T-helper 17 cell (primary cell): ENCODE measurements at places on chromosomes 7 and 10. TPM values are rescaled to one million over a fixed set of nuclear protein-coding genes. Genes with fewer than 3 reads are reported as not detected.

- H3K36me3 ChIP-seq: no peaks in the 10 kb centered on the region
- no peaks in the 10 kb centered on the region for H3K4me1 ChIP-seq
- DNase-seq: no peak
- H3K4me3 ChIP-seq: no peak overlapping the region
- H3K27ac ChIP-seq: no peak overlapping the region
Observed at GRCh38 chr10:111435871-111436270, 359.0 kb downstream of the ADRA2A start.

DNA sequence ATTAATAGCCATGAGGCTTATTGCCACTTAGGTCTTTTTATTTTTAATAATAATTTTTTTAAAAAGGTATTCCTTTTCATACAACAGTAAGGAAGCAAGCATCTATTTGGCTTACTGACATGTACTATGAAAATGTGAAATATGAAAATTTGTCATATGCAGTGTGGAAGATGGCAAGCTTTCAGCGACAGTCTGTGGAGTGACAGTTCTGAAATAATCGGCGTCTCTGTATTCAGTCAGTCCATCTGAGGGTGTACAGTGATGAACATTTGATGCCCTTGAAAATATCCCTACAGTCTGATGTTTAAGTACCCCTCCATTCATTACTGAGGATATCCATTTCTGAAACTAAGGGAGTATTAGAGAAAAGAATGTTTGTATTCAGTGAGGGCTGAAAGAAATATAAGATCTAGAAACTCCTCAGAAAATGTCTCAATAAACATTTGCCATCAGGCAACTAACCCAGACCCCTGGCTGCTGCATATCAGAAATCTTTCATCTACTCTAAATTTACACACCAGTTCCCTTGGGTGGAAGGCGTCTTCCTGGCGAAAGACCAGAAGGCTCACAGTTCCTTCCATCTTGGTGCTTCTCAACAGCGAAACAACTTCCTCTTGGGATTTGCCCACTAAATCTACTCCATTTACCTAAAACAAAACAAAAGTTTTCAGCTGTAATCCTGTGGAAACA is 440.6 kb downstream of the PARD3 start:
- peaks cover 13% of the 10 kb centered on the region for H3K27me3 ChIP-seq
- no peaks in the 10 kb centered on the region for H3K36me3 ChIP-seq
- no peak overlapping the region for H3K27ac ChIP-seq
- H3K4me3 ChIP-seq: no peak overlapping the region
- DNase-seq: no peak

The NPFFR1 gene
- not detected for total RNA-seq

- DNase-seq: no peak
- peaks cover 16% of the 10 kb centered on the region for H3K4me1 ChIP-seq
- H3K4me3 ChIP-seq: no peak overlapping the region
- peaks cover 19% of the 10 kb centered on the region for H3K36me3 ChIP-seq
- H3K27ac ChIP-seq: no peak overlapping the region
Observed at GRCh38 chr10:1120801-1121211, 64.6 kb downstream of the WDR37 start.

GRCh38 chr7:130292682-130293257 is at the start of gene CPA4:
CPA4 (plus strand) TSS chr7:130293161; CDS start chr7:130293181, 20 bp downstream.
- DNase-seq: no peak
- no peak within 1 kb of the TSS for H3K4me3 ChIP-seq
- peaks cover 2% of the 10 kb centered on the region for H3K4me1 ChIP-seq
- H3K36me3 ChIP-seq: no peaks in the 10 kb centered on the region

GRCh38 chr10:94416896-94417295 is 14.6 kb downstream of the TBC1D12 start:
- H3K27me3 ChIP-seq: peaks cover 34% of the 10 kb centered on the region
- H3K4me3 ChIP-seq: no peak overlapping the region
- DNase-seq: no peak
- H3K4me1 ChIP-seq: no peaks in the 10 kb centered on the region

- H3K4me3 ChIP-seq: no peak overlapping the region
- no peak for DNase-seq
- H3K4me1 ChIP-seq: no peaks in the 10 kb centered on the region
- H3K36me3 ChIP-seq: no peaks in the 10 kb centered on the region
- no peak overlapping the region for H3K27ac ChIP-seq
Observed at GRCh38 chr10:44715136-44715535, 196.0 kb upstream of the TMEM72 start.

GRCh38 chr7:87370660-87371180 is 25.3 kb downstream of the CROT start:
- no peak overlapping the region for H3K27ac ChIP-seq
- no peak for DNase-seq
- no peaks in the 10 kb centered on the region for H3K27me3 ChIP-seq

- H3K27ac ChIP-seq: no peak overlapping the region
- peaks cover 9% of the 10 kb centered on the region for H3K36me3 ChIP-seq
- DNase-seq: no peak
- H3K27me3 ChIP-seq: peaks cover 54% of the 10 kb centered on the region
- H3K4me1 ChIP-seq: peaks cover 3% of the 10 kb centered on the region
Observed at GRCh38 chr10:62554632-62555199, 180.5 kb downstream of the ZNF365 start.

The RAB19 gene
- total RNA-seq: 2.1 TPM

The CYP3A7 gene
- total RNA-seq: not detected

The CDK14 gene
- total RNA-seq: 1.7 TPM

- peaks cover 20% of the 10 kb centered on the region for H3K4me1 ChIP-seq
- peak overlapping the region; percentile 6 for H3K27ac ChIP-seq
- no peaks in the 10 kb centered on the region for H3K27me3 ChIP-seq
- no peak overlapping the region for H3K4me3 ChIP-seq
- no peak for DNase-seq
Observed at GRCh38 chr10:50565301-50566083, 58.3 kb downstream of the SGMS1 start.

The MOGAT3 gene
- total RNA-seq: not detected

DNA sequence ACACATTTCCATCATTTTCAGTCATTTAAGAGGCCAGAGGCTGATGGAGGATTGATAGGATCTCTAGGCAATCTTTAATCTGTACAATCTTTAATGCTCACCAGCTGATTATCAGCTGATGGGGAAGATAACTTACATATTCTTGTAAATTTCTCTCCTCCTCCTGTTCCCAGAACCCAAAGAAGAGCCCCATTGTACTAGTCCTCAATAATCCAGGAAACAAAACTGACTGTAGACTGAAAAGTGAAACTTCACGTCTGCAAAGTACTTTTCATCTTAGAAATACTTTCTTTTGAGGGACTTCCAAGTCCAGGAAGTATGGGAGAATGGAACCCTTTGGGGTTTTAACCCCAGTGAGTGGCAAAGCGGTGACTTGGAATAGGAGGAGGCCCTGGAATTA is 283.3 kb downstream of the FRMD4A start:
- no peak for DNase-seq
- H3K4me1 ChIP-seq: no peaks in the 10 kb centered on the region
- no peaks in the 10 kb centered on the region for H3K36me3 ChIP-seq
- H3K27ac ChIP-seq: no peak overlapping the region

- DNase-seq: no peak
- peaks cover 72% of the 10 kb centered on the region for H3K4me1 ChIP-seq
- H3K27me3 ChIP-seq: no peaks in the 10 kb centered on the region
- peak overlapping the region; percentile 76 for H3K4me3 ChIP-seq
Observed at GRCh38 chr7:44625526-44626471, 19.4 kb downstream of the OGDH start.

GRCh38 chr10:122151121-122151694 is 119.9 kb upstream of the BTBD16 start:
- H3K4me1 ChIP-seq: no peaks in the 10 kb centered on the region
- DNase-seq: no peak
- no peaks in the 10 kb centered on the region for H3K36me3 ChIP-seq
- peaks cover 29% of the 10 kb centered on the region for H3K27me3 ChIP-seq
- no peak overlapping the region for H3K4me3 ChIP-seq
- H3K27ac ChIP-seq: no peak overlapping the region

- no peaks in the 10 kb centered on the region for H3K36me3 ChIP-seq
- no peak for DNase-seq
- H3K4me3 ChIP-seq: no peak overlapping the region
- no peak overlapping the region for H3K27ac ChIP-seq
- peaks cover 8% of the 10 kb centered on the region for H3K27me3 ChIP-seq
Observed at GRCh38 chr10:127100983-127101615, 95.3 kb downstream of the INSYN2A start.

DNA sequence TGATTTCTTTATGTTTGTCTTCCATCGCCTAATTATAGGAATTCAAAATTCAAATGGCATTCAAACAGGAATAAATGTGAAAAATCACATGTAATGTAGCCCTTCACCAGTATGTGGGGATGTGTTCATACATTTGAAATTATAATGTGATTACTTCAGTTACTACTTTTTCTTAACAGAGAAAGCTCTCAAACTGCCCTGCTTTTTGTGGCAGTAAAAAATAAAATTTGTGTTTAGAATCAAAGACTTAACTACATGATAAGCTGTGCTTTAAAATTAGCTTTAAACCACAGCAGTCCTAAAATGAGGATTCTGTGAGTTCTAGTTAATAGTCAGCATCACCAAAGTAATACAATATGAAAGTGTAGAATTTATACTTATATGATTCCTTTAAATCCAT is 7.8 kb upstream of the HERC4 start:
- no peak overlapping the region for H3K27ac ChIP-seq
- no peak overlapping the region for H3K4me3 ChIP-seq
- H3K27me3 ChIP-seq: peaks cover 23% of the 10 kb centered on the region
- H3K4me1 ChIP-seq: peaks cover 3% of the 10 kb centered on the region
- H3K36me3 ChIP-seq: peaks cover 4% of the 10 kb centered on the region

GRCh38 chr10:35442592-35442991 is 106.3 kb downstream of the CCNY start:
- H3K27me3 ChIP-seq: no peaks in the 10 kb centered on the region
- peaks cover 5% of the 10 kb centered on the region for H3K4me1 ChIP-seq
- H3K4me3 ChIP-seq: no peak overlapping the region
- no peaks in the 10 kb centered on the region for H3K36me3 ChIP-seq

- H3K4me3 ChIP-seq: no peak overlapping the region
- no peaks in the 10 kb centered on the region for H3K36me3 ChIP-seq
- DNase-seq: no peak
Observed at GRCh38 chr7:91098566-91098965, 165.7 kb upstream of the FZD1 start.

The SP8 gene
- total RNA-seq: not detected

- no peak for DNase-seq
- H3K27me3 ChIP-seq: no peaks in the 10 kb centered on the region
- no peak overlapping the region for H3K27ac ChIP-seq
- peaks cover 2% of the 10 kb centered on the region for H3K4me1 ChIP-seq
Observed at GRCh38 chr10:17733620-17734019, 18.4 kb upstream of the TMEM236 start.

DNA sequence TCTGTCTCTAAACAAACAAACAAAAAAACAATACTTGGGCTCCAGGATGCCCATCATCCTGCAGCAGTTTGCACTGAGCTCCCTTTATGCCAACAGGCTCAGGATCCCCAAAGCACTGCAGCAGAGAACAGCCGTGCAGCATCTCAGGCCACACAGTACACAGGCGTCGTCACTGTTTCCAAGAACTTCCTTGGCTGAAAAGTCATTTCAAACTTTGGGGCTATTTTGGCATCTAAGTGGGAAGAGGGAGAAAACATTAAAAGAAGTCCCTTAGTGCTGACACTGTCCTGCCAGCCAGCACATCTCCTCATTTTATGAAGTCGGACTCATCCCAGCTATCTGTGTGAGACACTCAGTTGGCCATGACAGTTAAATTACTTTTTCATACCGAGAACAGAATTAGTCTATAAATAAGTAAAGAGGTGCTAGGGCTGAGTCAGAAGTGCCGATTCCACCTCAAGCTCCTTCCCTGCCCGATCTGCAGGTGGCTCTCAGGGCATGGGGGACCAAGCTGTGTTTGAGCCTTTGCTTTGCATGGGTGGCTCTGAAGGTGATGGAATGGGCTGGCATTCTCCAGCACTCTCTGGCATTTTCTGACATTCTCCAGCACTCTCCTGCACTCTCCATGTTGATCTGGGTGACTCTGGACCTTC is 68.5 kb downstream of the PTPRN2 start:
- no peaks in the 10 kb centered on the region for H3K4me1 ChIP-seq
- H3K36me3 ChIP-seq: no peaks in the 10 kb centered on the region
- H3K27ac ChIP-seq: no peak overlapping the region
- no peak overlapping the region for H3K4me3 ChIP-seq
- H3K27me3 ChIP-seq: peaks cover 22% of the 10 kb centered on the region
